A673 (cell line): ENCODE measurements at places on chromosomes 6 and 20. TPM values are rescaled to one million over a fixed set of nuclear protein-coding genes. Genes with fewer than 3 reads are reported as not detected.

IGF2R gene
- 64.7 and 67.4 TPM in 2 replicates for total RNA-seq

SLC22A3 gene
- not detected in 2 replicates for total RNA-seq

MICB gene
- total RNA-seq: 11.1 and 12.7 TPM in 2 replicates

OPRM1 gene
- not detected in 2 replicates for total RNA-seq

RIPOR3 gene
- total RNA-seq: 19.1 and 21.6 TPM in 2 replicates

EPHA7 gene
- total RNA-seq: 8.4 and 10.7 TPM in 2 replicates

CLIC5 gene
- not detected in 2 replicates for total RNA-seq

BPIFB4 gene
- total RNA-seq: not detected in 2 replicates

LGSN gene
- not detected in 2 replicates for total RNA-seq

GSTA1 gene
- total RNA-seq: not detected in 2 replicates

PTPN1 gene
- total RNA-seq: 47.4 and 47.8 TPM in 2 replicates

FAM110A gene
- 11.7 and 12.2 TPM in 2 replicates for total RNA-seq

KIF13A gene
- total RNA-seq: 19.7 and 21.1 TPM in 2 replicates

KCNK15 gene
- total RNA-seq: not detected in 2 replicates

ATP9A gene
- total RNA-seq: 31.2 and 34.8 TPM in 2 replicates

SLC22A2 gene
- total RNA-seq: not detected in 2 replicates

TINAG gene
- total RNA-seq: not detected in 2 replicates

POU3F2 gene
- 22.8 and 25.5 TPM in 2 replicates for total RNA-seq

SSTR4 gene
- not detected in 2 replicates for total RNA-seq

FGD2 gene
- total RNA-seq: not detected in 2 replicates

KCNS1 gene
- total RNA-seq: not detected in 2 replicates

RALGAPB gene
- total RNA-seq: 32.6 and 34.4 TPM in 2 replicates

EYS gene
- 0.47 and 0.50 TPM in 2 replicates for total RNA-seq

FLRT3 gene
- total RNA-seq: not detected in 2 replicates

EFCAB8 gene
- 0.13 TPM in 1 of 2 replicates, not detected in the other for total RNA-seq

ANKRD66 gene
- total RNA-seq: not detected in 2 replicates

EEF1A2 gene
- 7.5 and 13.7 TPM in 2 replicates for total RNA-seq

FAXC gene
- 6.2 and 7.8 TPM in 2 replicates for total RNA-seq

ETV7 gene
- 0.33 and 0.58 TPM in 2 replicates for total RNA-seq
